Stimulated activated naive B cell treated with anti-CD40 and anti-IgM and Interleukin-4, amounts not matched to agents 10 μg/mL and 1 μg/mL and 100 μg/mL, for 72 hours (primary cell): ENCODE measurements at places on chromosomes 16 and 17.

GRCh38 chr16:15539197-15539596 lies 103.8 kb downstream of the MARF1 start:
- no peak for DNase-seq

DNA sequence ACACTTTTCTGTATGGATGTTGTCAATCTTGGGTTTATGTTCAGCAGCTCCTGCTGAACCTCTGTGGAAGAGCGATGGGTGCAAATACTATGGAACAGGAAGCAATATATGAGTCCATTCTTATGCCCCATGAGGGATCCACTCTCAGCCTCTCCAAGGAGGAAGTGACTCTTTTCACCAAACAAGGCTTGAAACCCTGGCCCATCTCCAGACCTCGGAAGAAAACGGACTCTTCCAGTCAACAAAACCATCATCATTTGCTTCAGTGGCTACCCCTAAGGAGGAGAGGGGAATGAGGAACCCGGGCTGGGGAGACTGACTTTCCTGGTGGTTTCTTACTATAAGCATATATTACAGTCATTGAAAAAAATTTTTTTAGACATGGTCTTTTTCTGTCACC lies 206.2 kb downstream of the AXIN2 start:
- DNase-seq: no peak

DNA sequence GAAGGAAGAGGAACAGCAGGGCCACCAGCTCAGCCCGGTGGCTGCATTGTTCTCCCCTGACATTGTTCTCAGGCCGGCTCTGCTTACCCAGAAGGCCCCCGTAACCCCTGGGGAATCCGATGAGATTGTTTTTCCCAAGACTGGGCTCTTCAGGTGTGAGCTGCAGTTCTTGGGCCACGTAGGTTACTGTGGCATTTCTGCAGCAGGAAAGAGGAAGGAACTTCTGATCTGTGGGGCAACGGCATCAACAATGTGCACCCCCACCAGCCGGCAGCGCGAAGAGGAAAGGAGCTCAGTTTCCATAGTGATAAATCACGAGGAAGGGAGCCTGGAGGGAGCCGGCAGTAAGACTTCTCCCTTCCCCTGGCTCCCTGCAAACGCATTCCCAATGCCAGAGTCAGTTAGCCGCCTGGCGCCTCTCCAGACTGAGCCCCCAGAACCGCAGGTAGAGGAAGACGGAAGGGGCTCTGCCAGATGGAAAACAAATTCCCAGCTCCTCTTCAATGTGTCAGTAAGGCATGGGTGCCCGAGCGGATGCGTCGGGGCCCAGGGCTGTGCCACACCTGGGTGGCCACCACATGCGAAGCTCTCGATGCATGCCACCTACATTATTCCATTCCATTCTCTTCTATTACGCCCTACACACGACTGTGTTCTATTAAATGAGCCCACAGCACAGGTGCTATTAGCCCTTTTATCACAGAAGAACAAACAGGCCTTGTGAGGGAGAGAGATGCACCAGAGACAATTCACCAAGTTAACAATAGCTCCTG lies 21.5 kb upstream of the PECAM1 start:
- peak; percentile 56 for DNase-seq

GRCh38 chr16:29698042-29698441 lies 19.1 kb downstream of the QPRT start:
- DNase-seq: no peak

DNA sequence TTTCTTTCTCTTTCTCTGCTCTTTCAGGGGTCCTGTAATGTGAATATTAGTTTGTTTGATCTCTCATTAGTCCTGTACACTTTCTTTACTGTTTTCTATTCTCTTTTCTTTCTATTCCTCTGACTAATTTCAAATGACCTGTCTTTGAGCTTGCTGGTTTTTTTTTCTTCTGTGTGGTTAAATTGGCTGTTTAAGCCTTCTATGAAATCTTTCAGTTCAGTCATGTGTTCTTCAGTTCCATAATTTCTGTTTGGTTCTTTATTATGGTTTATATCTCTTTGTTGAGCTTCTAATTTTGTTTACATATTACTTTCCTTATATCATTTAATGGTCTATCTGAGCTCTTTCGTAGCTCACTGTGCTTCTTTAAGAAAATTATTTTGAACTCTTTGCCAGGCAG lies 31.3 kb upstream of the NKD1 start:
- no peak for DNase-seq

DNA sequence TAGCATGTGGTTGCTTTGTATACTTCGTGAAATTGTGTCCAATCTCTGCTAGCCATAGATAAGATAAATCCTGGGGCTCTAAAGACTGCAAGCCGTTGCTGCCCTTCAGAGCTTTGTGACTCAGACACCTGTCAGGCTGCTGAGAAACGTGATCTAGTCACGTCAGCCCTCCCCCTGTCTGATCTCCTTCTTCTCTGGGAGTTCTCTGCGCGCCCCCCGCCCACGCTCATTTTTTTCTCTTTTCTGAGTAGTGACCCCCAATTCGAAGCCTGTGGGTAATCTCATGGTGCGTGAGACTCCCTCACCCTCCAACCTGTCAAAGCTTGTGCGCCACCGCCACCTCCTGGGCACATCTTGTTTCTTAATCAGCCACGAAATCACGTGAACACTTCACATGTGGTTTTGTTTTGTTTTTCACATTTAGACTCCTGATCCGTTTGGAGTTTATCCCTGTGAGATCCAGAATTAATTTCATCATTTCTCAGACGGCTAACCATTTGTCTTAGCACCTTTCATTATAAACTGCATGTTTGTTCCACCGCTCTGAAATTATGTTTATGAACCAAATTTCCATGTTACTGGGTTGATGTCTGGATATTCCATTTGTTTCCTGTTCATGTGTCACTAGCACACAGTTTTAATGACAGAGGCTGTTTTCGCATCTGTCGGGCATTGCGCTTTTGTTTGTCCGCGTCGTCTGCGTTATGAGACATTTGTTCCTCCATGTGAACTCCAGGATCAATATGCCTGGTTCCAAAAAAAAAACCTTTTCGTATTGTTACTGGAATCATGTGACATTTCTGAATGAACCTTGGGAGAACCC lies 977 bp upstream of the ZNF778 start:
- DNase-seq: peak; percentile 62

GRCh38 chr17:73184136-73184993 lies 8.5 kb upstream of the COG1 start:
- no peak for DNase-seq

DNA sequence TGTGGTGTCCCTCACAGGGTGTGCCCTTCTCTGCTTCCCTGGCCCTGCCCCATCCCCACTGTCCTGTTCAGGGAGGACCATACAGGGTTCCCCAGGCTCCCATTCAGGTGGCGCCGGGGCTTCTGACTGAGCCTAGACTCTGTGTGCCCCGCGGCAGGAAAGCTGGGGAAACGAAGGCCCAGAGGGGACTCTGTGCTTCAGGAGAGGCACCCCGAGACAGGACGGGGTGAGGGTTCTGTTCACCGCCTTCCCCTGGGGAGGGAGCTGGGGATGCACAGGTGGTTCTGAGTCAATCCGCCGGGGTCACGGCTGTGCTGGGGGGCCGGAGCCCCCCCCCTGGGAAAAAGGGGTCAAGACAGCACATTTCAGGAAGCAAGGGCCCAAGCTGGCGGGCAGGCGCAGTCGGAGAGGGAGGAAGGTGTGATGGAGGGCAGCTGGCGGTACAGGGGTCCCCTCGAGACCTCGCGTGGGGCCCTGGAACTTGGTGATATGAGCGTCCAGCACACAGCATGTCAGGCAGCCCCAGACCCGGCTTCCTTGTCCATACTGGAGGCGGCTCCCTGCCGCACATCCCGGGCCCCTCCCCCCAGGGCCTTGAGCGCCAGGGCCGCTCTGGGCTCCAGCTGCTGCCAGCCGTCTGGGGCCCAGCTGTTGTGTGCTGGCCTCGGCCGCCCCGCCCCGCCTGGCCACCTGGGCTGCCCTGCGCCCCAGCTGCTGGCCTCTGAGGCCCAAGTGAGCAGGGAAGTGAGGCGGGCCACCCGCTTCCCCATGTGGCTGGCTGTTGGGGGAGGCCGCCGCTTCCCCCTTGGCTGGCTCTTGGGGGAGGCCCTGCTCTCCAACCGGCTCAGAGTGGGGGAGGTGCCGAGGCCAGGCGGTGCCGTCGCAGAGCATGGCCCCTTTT lies 5.6 kb upstream of the NOTUM start:
- DNase-seq: peak; percentile 47

- DNase-seq: peak; percentile 63
Measured at GRCh38 chr17:49218941-49219913, 8.7 kb downstream of the ABI3 start.

GRCh38 chr17:44925731-44926697 lies 10.7 kb upstream of the GFAP start:
- DNase-seq: no peak

- DNase-seq: no peak
Measured at GRCh38 chr17:30472238-30472890, 4.8 kb upstream of the GOSR1 start.

- no peak for DNase-seq
Measured at GRCh38 chr16:17471719-17472461, 1.1 kb upstream of the XYLT1 start.

- DNase-seq: no peak
Measured at GRCh38 chr17:58455491-58455890, 32.7 kb downstream of the HSF5 start.

GRCh38 chr17:28985950-28986713 lies 19.7 kb downstream of the SEZ6 start:
- DNase-seq: no peak

GRCh38 chr17:18217412-18218015 lies 7.9 kb upstream of the LLGL1 start:
- peak; percentile 59 for DNase-seq

DNA sequence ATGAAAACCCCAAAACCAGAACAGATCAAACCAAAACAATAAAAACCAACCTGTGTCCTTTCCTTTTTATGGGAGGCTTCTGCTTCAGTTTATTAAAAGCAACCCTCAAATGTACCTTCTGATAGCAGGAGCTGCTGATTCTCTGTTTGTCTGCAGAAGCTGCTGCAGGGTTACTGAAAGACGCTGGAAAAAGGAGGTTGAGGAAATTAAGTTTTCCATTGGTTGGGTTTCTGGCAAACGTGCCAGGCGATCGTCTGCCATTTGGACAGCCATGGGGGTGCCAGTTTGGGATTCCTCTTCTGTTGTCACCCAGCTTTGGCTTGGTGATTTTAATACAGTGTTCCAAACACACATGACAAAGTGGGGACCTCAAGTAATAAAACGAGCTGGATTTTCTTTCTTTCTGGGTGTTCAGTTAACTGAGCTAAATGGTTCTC lies 185.4 kb upstream of the ZFHX3 start:
- DNase-seq: no peak

- DNase-seq: no peak
Measured at GRCh38 chr17:81460856-81461460, 51.6 kb downstream of the ACTG1 start.

- DNase-seq: no peak
Measured at GRCh38 chr16:59701963-59702930, 968.1 kb upstream of the GOT2 start.

GRCh38 chr17:80475910-80476876 lies at the start of gene NPTX1:
TSS of gene NPTX1 (minus strand) at chr17:80476607. CDS start at chr17:80476446, 161 bp downstream.
- no peak for DNase-seq

DNA sequence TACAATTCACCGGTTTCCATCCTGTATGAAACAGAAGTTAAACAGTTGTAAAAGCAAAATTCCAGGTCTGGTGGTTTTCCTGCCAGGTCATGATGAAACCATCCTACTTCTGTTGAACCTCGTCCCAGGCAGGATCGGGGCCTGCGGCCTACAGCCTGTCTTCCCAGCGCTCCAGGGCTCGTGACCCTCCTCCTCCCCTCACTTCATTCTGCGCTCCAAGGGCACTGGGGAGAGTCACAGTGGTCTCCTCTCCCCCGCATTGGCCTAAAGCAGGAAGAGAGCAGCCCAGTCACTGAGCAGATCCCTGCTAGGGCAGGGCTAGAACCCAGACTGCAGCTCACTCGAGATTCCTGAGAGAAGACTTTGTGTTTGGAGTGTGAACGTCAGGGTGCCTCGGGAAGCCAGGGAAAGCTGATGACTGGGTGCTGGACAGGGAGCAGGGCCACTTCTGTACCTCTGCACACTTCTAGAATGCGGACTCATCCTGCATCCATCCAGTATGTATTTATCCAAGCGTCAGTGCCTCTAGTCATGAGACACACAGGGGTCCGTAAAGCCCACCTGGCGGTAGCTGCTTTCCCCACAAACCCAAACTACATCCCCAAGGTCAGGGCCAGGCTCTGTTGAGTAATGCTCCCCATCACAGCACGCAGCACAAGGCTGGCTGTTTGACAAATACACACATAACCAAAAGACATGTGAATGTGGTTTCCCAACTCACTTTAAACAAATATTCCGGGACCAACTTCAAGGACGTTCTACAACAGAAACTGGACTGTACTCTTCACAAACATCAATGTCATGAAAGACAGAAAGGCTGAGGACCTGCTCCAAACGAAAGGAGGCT lies 1.7 kb upstream of the ITGAE start:
- no peak for DNase-seq

GRCh38 chr16:1385232-1385631 lies 29.3 kb downstream of the UNKL start:
- no peak for DNase-seq

DNA sequence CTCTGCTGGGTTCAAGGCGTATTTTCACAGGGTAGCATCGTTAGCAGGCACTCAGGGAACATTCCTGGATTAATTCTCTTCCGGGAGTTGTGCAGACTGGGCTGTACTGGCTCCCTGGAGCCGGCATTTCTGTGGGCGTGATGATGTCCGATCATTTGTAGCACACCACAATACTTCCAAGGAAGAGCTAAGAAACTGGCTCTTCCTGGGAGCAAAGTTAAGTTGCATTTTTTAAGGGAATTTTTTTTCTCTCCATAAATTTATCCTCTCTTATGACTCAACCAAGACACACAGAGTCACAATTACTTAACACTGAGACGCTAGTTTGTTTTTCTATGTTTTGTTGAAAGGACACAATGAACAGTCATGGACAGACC lies 211.6 kb upstream of the FOXF1 start:
- DNase-seq: no peak

DNA sequence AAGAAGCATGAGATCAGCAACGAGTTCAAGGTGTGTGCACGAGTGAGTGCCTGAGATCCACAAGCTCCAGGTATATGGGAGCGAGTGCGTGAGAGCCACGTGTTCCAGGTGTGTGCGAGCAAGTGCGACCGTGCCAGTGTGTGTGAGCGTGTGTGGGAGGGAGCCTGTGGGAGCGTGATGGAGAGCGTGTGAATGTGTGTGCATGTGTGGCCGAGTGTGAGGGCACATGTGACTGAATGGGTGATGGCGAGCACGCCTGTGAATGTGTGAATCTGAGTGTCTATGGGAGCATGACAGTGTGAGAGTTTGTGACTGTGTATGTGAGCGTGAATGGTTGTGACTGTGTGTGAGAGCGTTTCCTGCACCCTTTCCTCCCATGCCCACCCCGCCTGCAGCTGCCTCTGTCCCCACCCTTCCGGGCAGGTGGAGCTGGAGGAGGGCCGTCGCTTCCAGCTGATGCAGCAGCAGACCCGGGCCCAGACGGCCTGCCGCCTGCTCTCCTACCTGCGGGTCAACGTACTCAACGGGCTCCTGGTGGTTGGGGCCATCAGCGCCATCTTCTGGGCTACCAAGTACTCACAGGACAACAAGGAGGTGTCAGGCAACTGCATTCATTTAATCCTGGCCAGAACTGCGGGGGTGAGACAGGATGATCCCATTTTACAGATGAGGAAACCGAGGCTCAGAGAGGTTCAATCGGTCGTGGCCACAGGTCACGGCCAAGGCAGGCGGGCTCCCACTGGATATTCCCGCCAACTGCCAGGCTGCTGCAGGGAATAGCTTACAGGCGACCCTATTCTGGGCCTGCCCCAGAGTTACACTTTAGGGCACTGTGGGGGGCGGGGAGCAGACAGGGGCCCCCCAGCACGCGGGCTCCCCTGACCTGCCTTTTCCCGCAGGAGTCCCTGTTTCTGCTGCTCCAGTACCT lies 3.7 kb downstream of the TMC8 start:
- DNase-seq: peak; percentile 39

GRCh38 chr16:18834864-18835263 lies 33.5 kb upstream of the ARL6IP1 start:
- no peak for DNase-seq

- DNase-seq: peak; percentile 61
Measured at GRCh38 chr17:3003296-3004149, 59.9 kb downstream of the OR1D5 start.
